Dermis microvascular lymphatic vessel endothelial cell (primary cell): ENCODE measurements at places on chromosomes 7 and 10. TPM values are rescaled to one million over a fixed set of nuclear protein-coding genes. Genes with fewer than 3 reads are reported as not detected.

The CCL26 gene
- total RNA-seq: not detected in 2 replicates

The ZNF138 gene
- total RNA-seq: 2.1 and 3.2 TPM in 2 replicates

The ZNF467 gene
- 4.5 and 8.0 TPM in 2 replicates for total RNA-seq

The CELF2 gene
- total RNA-seq: 4.0 and 9.0 TPM in 2 replicates

The VAX1 gene
- not detected in 2 replicates for total RNA-seq

The HPSE2 gene
- under 0.01 TPM in 1 of 2 replicates, not detected in the other for total RNA-seq

The NAT16 gene
- not detected in 2 replicates for total RNA-seq

The PVRIG gene
- not detected in 2 replicates for total RNA-seq

The SKAP2 gene
- total RNA-seq: 9.5 and 11.9 TPM in 2 replicates

The SPAM1 gene
- not detected in 2 replicates for total RNA-seq

The LIPF gene
- total RNA-seq: not detected in 2 replicates

The PAX4 gene
- total RNA-seq: not detected in 2 replicates

The ADRA2A gene
- not detected in 2 replicates for total RNA-seq

The GLI3 gene
- 0.25 and 0.26 TPM in 2 replicates for total RNA-seq

The ELN gene
- 6.2 and 31.0 TPM in 2 replicates for total RNA-seq

The NKX1-2 gene
- total RNA-seq: not detected in 2 replicates

The TBC1D12 gene
- total RNA-seq: 12.7 and 21.4 TPM in 2 replicates

The FBXL13 gene
- total RNA-seq: 0.13 and 0.39 TPM in 2 replicates

The ENO4 gene
- total RNA-seq: under 0.01 TPM in 1 of 2 replicates, not detected in the other

The SLC26A4 gene
- 10.4 and 18.2 TPM in 2 replicates for total RNA-seq

The EPO gene
- not detected in 2 replicates for total RNA-seq

The CHN2 gene
- 0.63 and 0.90 TPM in 2 replicates for total RNA-seq

The FZD8 gene
- total RNA-seq: 11.8 and 31.7 TPM in 2 replicates

The KIF5B gene
- 75.5 and 83.2 TPM in 2 replicates for total RNA-seq

The CUX1 gene
- 15.1 and 25.5 TPM in 2 replicates for total RNA-seq

The NXPH1 gene
- not detected in 2 replicates for total RNA-seq

The WASL gene
- 10.5 and 15.9 TPM in 2 replicates for total RNA-seq

The GARIN1A gene
- under 0.01 and 0.25 TPM in 2 replicates for total RNA-seq

The MMD2 gene
- total RNA-seq: not detected in 2 replicates

The TMEM139 gene
- total RNA-seq: not detected in 2 replicates
